ENCODE measurements at places on chromosomes 7 and 10.

- DNase-seq, result no peak
Observed at GRCh38 chr7:40717242-40717641, 582.4 kb downstream of the SUGCT start.

DNA sequence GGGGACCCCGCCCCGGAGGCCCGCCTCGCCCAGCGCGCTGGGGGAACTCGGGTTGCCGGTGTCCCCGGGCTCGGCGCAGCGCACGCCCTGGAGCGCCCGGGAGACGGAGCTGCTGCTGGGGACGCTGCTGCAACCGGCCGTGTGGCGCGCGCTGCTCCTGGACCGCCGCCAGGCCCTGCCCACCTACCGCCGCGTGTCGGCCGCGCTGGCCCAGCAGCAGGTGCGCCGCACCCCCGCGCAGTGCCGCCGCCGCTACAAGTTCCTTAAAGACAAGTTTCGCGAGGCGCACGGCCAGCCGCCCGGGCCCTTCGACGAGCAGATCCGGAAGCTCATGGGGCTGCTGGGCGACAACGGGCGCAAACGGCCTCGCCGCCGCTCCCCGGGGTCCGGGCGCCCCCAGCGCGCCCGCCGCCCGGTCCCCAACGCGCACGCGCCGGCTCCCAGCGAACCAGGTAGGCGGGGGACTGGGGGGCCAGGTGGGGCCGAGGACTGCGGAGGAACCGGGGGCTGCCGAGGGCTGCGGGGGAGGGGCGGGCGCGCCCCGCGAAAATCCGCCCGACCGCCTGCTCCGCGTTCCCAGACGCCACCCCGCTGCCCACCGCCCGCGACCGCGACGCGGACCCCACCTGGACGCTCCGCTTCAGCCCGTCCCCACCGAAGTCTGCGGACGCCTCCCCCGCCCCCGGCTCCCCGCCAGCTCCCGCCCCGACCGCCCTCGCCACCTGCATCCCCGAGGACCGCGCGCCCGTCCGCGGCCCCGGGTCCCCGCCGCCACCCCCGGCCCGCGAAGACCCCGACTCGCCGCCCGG lies 574 bp downstream of the UTF1 start:
- DNase-seq, result no peak

DNA sequence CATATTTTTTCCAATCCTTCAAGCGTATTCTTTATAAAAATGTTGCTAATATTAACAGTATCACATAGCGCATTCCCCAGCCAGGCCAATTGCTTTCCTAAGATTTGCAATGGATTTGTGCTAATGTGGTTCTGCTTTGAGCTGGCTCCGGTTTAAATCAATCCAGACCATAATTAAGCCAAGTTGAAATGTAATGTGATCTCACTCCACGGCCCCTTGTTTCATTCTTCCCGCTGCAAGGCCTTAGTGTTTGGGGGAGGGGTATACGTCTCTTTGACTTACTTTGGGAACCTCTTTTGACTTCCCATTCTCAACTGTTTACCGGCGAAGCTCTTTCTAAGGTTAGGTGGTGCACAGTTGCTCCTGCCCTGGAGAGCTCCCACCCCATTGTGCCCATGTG lies 86.4 kb downstream of the PRPF18 start:
- DNase-seq, result no peak

- no peak for DNase-seq
Observed at GRCh38 chr10:84160663-84161362, 12.8 kb upstream of the GPR15LG start.

DNA sequence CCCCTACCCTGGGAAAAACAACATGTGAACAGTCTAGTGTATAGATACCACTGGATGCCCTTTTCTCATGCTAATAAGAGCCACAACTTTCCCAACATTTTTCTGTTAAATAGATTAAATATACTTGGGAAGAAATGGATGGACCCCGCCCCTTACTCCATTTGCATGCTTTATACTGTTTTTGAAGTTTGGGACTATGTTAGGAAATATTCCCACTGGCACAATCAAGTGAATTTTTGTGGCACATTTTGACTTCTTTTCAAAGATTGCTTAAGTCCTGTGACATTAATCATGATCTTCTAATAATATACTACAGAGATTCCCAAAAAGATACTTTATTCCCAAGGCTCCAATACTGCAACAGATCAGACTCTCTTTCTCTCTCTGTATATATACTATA lies 216.6 kb downstream of the TWIST1 start:
- DNase-seq, result no peak

DNA sequence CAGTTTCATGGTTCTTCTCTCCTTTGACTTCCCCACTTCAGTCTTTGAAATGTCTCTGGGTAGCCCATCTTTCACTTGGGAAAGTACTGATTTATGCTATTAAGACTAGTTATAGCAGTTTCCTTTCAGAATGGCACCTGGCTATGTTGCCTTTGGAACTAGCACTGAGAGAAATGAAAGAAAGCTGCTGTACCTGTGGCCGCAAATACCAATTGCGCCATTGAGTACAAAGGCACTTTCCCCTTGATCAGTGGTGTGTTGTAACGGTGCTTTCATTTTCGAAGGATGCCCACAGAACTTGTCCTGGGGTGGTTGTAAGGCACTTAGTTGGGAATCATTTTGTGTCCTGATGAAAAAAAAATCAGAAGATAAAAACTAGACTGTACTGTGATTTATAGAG lies 16.8 kb downstream of the BUB3 start:
- no peak for DNase-seq

DNA sequence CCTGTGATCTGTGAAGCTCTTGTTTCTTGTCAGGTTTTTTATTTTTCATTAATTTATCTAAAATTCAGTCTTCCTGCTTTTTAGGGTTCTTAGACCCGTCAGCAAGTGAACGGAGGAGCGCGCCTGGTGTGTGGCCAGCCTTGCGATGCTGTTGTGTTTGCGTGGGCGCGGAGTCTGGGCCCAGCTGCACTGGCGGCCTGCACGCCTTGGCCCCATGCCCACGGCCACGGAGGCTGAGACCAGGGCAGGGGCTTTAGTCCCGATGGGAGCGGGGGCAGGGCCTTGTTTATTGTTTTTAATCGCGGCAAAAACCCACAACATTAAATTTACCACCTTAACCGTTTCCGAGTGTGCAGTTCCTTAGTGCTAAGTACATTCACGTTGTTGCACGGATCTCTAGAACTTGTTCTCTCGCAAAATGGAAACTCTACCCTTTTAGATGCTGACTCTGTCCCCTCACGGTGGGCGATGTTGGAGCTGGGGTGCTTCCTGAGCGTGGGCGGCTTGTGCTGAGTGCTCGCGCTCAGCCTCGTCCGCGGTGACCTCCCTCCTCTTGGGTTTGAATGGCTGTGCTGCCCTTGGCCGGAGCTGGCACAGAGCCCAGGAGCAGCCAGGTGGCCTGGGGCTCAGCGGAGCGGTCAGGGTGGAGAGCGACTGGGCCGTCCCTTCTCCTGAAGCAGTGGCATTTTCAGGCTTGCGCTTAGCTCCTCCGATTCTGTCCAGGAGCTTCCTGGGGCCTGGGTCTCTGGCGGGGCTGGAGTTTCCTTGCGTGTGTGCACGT lies 69.1 kb downstream of the INPP5A start:
- no peak for DNase-seq

DNA sequence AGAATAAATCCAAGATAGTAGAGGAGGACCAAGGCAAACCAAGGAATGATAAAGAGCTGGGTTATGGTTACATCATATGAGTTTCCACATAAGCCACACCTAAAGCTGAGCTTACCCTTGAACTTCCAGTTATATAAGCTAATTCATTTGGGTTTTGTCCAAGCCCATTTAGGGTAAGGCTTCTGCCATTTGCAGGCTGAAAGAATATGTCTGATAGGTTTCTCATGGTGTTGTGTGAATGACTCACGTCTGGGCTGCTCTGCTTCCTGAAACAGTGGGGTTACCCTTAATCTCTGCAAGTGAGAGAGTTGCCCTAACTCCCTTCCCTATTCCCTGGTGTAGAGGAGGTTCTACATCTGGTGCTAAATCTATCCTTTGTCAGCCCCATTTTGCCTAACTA lies 60.8 kb downstream of the PTTG1IP2 start:
- no peak for DNase-seq

DNA sequence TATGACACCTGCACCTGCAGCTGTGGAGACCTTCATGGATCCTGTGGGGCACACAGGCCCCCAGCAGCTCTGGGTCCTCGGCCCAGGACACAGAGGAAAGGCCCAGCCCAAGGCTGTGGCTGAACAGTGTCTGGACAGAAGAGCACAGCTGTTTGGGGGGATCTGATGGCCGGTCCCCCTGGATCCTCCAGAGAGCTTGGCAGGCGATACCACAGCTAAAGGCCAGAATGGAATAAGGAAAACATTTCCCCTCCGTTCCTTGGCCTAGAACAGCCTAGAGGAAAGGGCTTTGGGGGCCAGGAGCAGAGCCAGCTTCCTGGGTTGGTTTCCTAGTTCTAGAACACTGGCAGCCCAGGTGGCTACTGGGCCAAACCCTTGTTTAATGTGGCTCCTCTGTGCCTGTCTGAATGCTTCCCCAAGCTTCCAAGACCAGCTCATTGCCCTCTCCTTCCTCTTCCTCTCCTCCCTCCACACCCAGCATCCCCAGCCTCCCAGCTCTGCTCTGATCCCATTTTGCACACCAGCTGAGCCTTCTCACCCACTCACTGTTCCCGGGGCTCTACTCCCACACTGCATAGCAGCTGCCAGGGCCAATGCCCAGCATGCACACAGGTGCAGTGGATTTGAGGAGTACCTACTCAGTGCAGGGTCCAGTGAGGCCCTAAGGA lies 46.9 kb downstream of the GPAM start:
- DNase-seq, result no peak

DNA sequence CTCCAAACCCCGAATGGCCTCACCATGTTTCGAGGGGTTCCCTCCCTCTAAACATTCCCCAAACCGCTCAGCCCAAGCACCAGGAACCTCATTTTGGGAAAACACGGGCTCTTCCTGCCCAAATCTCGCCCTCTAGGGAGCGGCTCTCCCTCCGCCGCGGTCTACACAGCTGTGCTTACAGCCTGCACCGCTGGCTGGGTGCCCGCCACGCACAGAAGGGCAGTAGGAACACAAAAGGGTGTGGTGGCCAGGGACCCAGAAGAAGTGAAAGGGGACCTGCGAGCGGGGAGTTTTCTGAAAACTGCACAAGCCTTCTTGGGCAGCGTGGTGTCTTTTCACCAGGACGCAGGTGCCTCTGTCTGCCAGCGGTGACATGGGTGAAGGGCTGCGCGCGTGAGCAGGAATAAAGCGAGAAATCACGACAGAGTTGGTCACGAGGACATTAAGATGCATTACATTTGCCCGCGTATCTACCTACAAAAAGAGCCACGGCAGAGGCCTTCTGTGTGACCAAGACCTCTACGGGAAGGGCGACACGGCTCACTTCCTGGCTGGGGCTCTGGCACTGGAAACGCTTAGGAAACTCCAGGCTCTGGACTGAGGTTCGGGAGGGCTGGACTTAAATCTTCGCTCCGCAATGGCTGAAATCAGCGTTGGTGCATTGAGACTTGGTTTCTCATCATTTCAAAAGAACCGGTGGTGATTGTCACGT lies 171.7 kb downstream of the LSM5 start:
- DNase-seq, result no peak

GRCh38 chr10:87847550-87847949 lies 15.8 kb downstream of the KLLN start:
- DNase-seq, result no peak

DNA sequence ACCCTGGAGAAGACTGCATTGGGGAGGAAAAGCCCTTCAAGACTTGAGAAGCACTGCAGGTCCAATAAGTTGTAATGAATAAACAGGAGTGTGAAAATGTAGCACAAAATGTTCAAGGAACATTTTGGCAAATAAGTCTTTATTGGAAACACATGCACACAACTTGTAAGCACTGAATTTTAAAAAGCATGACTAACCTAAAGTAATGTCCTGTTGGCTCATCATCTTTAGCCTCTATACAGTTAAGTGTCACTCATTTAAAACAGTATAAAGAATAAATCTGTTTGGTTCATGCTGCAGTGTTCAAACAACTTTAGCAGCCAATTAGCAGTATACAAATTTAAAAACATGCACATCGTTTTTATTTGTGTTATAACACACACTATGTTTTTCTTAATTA lies 108.6 kb downstream of the CDK6 start:
- no peak for DNase-seq

DNA sequence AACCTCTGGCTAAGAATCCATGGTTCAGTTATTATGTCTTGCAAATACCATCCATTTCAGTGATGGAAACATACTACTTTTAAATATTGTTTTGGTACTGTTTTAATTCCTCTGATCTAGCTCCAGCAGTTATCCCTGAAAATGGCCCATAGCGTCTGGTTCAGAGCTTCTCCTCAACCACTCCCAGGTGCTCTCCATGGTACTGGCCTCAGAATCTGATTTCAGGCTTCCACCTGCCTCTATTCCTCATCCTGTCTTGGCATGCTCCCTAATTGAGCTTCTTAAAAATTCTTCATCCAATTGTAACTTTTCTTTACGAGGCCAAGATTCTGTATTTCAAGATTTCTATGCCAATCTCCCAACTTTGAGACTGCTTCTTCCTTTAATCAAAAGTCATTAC lies 236.3 kb downstream of the HTR7 start:
- DNase-seq, result no peak

DNA sequence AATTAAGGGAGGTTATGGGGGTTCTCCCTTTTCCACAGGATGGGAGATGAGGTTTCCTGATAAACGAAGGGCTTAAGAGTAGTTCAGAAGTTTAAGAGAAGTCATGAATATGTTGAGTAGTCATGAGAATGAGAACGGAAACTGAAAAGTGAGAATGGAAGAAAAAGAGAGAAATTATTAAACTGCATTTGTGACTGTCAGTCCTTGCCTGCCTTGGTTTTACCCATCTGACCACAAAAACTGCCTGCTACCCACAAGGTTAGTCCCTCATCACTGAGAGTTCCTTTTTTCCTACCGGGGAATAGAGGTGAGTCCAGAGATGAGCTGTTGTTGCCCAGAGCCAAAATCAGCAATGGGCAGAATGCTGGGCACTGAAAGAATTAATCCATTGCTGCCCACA lies 174.1 kb upstream of the BET1 start:
- no peak for DNase-seq

GRCh38 chr7:92848851-92849250 lies 12.5 kb upstream of the CDK6 start:
- no peak for DNase-seq

- no peak for DNase-seq
Observed at GRCh38 chr10:37732685-37733084, 124.7 kb downstream of the ZNF248 start.

DNA sequence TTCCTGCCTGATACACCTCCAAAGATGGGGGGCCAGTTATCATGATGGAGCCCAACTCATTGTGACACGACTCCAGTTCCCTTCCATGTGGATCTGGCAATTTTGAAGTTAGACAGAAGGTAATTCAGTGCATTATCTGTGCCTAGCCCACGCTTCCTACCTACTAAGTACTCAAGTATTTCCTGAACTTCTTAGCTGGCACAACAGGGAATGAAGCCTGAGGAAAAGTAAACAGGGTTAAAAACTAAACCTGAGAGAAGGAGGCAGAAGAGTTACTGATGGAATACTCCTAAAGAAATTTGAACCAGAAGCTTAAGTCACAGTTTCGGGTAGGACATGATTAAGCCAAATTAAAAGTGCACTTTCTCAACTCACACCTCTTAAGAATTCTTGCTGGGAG lies 1.1 kb upstream of the SEC31B start:
- no peak for DNase-seq

DNA sequence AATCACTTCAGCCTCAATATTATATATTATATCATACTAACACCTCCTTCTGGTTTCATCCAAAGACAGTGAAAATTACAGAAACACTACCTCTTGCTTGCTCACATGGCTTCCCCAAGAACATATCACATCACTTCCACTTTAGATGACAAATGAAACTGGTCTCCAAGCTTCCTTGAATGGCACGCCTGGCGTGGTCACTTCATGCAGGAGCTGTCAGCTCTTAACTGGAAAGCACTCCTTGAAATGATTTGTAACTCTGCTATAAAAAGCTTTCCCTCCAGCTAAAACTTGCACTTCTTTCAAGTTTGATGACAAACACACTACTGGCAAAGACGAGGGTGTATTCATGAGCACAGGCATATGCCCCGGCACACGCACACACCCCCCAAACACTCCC lies 84.1 kb upstream of the INHBA start:
- no peak for DNase-seq

Data from activated CD4-positive, CD25-positive, alpha-beta regulatory T cell treated with anti-CD3 and anti-CD28 coated beads, Interleukin-2, amount 50 U/mL, for 16 hours (primary cell).